ENCODE measurements at places on chromosomes 12 and 14.

DNA sequence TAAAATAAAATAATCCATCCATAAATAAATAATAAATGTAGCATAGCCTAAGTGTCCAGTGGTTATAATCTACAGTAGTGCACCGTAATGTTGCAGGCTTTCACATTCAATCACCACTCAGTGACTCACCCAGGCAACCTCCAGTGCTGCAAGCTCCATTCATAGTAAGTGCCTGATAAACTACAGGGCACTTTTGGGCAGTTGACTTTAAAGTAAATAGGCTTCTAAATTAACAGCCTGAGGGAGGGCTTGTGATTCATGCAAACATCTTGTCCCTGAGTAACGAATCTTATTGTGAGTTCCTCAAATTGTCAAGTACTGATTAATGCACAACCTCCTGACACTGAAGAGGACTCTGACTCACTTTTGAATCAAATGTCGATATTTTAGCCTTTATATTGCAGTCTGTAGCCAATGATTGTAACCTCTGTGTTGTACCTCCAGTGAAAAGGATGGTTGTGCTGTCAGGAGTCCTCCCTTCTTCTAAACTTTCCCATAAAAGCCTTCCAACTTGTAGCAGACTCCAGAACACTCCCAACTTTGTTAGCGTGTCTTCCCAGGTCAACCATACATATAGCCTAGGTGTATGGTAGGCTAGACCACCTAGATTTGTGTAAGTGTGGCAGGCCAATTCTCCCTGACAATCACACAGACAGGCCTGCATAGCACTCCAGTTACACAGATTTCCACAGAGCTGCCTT lies 55.0 kb upstream of the BICD1 start:
- no peak for DNase-seq

DNA sequence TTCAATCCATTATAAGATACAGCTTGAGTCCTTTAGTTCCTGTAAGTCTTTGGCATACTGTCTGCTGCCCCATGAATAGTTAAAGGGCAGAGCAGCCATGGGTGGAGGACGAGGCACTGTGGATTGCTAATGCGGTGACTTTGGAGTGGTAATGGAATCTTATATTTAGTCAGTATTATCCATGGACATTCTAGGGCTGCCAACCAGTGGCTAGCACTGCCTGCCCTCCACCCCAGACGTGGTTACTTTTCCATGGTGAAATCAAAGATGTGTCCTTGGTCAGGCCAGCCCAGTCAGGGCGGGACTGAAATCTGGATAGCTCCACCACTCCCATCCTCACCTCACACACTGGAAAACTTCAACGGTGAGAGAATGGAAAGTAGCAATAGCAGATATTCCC lies 2.3 kb downstream of the TTC9 start:
- DNase-seq: no peak

DNA sequence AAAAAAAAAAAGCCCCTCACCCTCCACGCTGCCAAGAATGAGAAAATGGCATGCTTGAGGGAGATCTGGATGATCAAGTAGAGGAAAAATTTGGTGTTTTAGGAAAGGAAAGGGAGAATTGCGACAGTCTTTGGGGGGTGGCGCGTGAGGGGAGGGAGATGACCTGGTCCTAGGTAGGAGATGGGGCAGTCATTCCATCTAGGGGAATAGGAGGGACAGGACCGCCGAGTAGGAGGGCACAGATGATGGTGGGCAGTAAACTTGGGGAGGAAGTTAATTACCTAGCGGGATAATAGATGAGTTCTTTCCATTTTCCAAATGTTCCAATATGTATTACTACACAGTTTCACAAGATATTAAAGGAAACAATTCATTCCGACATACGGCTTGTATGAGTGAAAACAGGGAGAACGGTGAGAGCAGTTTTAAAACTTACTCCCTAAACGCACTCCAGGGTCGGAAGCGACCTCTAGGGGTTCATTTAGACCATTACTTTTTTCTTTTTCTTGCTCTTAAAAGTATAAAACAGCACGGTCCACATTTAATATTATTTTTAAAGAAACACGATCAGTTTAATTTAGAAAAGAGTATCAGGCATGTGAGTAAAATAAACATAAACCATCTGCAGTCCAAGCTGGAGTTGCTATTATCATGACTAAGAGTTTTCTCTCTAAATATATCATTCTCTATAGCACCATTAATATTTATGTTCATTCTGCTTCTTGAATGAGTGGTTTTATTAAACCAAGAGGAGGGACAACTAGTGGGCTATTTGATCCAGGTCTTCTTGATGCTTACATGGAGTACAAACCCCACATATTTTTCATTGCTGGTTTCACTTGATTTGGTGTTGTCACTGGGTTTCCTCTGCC lies 3.0 kb upstream of the FNTB start:
- DNase-seq: peak; percentile 28

DNA sequence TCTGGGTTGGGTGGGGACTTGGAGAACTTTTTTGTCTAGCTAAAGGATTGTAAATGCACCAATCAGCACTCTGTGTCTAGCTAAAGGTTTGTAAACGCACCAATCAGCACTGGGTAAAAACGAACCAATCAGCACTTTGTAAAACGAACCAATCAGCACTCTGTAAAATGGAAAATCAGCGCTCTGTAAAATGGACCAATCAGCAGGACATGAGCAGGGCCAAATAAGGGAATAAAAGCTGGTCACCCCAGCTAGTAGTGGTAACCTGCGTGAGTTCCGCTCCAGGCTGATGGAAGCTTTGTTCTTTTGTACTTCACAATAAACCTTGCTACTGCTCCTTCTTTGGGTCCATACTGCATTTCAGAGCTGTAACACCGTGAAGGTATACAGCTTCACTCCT lies 1.7 kb upstream of the ACOT2 start:
- DNase-seq: no peak

GRCh38 chr12:19576506-19577280 lies 137.4 kb downstream of the AEBP2 start:
- no peak for DNase-seq

DNA sequence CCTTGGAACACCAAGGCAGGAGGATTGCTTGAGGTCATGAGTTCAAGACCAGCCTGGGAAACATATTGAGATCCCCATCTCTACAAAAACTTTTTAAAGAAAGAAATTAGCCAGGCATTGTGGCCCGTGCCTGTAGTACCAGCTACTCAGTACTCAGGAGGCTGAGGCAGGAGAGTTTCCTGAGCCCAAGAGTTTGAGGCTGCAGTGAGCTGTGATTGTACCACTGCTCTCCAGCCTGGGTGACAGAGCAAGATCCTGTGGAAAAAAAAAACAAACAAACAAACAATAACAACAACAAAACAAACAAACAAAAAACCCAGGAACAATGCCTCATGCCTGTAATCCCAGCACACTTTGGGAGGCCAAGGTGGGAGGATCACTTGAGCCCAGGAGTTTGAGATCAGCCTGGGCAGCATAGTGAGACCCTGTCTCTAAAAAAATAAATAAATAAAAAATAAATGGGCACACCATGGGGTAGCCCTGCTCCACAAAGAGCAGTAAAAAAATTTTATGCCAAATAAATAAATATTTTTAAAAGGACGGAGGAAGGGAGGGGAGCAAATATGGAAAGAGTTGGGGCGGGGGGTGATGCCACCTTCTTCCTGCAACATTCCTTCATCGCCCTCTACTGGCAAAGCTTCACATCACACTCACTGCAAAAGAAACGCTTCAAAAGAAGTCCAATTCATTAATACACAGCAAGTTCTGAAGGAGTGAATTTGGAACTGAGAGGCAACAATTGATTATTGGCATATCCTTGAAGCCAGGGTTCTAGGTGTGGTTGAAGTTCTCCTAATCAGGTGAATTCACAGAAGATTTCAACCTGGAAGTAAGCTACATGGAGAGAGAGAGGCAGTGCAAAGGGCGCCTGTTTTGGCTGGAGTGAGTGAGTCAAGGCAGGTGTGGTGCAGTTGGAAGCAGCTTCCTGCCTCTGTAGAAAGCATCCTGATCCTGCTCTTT lies 8.8 kb upstream of the GNPTAB start:
- DNase-seq: peak; percentile 30

DNA sequence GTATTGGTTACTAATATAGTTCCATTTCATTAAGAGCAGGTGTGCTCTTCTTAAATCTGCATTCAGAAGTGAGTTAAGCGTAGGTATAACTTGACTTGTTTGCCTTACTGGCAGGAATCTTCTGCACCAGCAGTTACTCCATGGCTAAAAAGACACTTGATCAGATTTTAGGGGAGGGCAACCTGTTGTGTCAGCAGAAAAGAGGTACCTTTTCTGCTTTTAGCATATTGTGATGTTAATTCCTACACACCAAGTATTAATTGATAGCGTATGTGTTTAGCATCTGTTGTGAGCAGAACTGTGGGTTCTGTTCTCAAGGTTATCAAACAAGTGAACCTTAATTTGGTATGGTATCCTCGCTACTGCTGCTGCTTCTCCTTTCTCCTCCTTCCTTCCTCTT lies 38.3 kb downstream of the TTLL5 start:
- DNase-seq: no peak

DNA sequence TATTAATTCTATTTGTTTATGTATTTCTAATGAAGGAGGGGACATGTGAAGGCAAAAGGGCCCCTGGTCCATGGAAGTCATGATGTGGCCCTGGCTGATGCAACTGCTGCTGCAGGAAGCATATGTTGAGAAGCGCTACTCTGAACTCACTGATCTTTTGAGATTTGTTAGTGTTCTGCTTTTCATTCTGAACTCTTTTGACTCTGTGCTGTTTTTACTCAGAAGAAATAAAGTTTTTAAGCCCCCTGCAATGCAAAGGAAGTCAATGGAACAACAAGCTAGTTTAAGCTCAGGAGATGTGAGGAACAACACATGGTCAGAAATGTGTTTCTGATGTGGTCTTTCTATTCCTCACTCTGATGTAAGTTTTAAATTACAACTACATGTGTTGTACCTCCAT lies 88.9 kb upstream of the BTG1 start:
- DNase-seq: no peak

GRCh38 chr14:55350461-55350860 lies 61.2 kb downstream of the ATG14 start:
- DNase-seq: no peak

DNA sequence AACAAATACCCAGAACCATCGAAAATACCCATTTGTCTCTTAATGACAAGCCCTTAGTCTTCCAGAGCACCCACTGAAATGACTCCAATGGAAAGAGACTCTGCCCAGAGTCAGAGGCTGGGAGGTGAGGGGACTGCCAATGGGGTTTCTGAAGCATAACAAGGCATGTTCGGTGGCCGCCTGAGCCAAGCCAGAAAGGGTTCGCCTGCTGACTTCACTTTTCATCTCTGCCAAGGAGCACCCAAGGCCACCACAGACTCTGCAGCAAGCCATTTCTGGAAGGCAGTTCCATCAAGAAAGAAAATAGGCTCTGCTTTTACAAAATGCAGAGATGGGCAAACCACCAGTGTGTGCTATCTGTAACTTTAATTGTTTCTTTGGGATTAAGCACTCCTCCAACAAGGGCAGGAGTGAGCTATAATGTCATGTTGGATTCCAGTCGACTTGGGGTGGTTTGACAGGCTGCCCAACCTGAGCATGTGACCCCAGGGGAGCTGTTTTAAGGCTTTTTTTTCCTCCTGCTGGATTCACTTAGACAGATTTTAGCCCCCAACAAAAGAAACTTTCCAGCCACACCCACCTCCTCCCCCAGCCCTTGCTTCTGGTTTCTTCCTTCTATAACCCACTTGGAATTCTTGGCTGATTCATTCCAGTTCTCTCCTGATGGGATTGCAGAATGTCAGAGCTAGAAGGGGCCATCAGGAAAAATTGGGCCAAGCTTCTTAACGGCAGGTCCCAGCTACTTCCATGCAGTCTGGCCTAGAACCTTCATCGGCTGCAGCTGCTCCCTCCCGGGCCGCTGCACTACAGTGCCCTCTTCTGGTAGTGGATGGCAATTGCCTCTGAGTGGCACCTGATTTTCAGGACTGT lies 24.1 kb downstream of the CKAP4 start:
- DNase-seq: peak; percentile 48

DNA sequence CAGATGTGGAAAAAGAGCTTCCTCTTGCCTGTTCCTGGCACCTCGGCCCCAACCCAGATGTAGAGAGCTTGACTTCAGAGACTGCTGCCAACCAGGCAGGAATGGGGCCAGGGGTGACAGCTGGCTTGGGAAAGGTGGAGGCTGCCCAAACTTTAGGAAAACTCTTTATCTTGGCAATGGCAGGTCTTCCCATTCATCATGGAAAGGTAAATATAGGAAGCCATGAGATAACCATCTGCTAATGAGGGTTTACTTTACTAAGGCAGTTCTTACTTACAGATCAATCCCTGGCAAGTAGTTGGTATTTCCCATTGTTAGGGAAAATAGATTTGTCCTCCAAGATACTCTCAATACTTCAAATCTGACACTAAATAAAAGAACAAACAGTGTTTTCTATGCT lies 143.1 kb upstream of the NUDT4 start:
- DNase-seq: peak; percentile 43

DNA sequence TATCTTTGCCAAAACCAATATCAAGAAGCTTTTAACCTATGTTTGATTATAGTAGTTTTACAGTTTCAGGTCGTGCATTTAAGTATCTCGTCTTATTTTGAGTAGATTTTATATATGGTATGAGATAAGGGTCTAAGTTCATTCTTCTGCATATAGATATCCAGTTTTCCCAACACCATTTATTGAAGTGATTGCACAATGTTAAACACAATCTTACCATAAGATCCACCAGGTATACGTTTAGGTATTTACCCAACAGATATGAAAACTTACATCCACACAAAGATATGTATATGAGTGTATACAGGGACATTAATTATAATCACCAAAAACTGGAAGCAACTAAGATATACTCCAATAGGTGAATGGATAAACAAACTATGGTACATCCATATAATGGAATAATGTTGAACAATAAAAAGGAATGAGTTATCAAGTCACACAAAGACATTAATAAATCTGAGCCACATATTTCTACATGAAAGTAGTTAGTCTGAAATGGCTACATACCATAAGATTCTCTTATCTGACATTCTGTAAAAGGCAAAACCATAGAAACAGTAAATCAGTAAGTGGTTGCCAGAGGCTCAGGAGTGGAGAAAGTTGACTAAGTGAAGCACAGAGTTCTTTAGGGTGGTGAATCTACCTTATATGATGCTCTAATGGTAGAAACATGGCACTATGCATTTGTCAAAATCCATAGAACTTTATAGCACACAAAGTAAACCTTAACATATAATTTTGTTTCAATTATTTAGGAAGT lies 222.6 kb downstream of the NUAK1 start:
- no peak for DNase-seq

GRCh38 chr12:108338915-108339657 lies at the start of gene CMKLR1:
Gene CMKLR1, minus strand, starts transcription at chr12:108339311. Its CDS starts 45,720 bp downstream, at chr12:108293591.
- no peak for DNase-seq

DNA sequence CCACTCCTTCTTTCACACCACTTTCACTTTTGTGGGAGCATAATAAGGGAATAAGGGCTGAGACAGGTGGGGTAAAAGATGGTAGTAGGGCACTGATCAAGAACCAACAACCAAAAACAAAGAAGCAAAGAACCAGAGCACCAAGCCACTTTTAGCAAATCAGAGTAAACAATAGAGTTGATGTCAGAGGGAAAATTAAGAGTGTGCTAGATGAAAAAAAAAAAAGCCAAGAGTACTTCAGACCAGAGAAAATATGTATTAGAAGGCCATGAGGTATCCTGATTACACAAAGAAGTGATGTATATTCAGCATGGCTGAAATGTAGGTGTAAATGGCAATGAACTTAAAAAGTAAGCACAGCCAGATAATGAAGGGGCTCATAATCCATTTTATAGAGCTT lies 75.4 kb downstream of the ABCC9 start:
- DNase-seq: no peak
